ENCODE measurements at places on chromosomes 3 and 15.

DNA sequence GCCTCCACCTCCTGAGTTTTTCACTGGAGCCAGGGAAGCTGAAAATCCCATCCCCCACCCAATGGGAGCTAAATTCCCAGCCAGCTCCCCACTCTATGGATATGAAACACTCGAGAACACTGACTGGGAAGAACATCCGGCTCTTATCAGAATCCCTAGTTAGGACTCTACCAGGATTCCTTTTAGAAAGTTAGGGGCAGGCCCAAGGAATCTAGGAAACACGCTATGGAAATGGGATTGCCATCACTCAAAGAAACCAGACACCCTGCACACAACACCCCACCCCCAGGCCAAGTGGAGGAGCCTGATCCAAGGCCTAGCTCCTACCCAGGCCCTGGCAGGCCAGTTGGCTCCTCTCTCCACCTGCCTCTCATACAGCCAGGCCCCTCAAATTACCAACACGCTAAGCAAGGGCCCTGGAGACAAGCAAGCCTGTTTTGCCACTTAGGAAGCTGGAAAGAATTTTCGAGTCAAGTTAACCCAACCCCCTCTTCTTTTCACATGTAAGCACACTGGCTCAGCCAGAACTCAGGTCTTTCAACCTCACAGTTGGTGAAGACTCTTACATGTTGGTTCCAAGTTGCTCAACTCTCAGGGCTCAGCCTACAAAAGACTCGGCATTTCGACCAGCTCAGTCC lies 75.5 kb downstream of the RBPMS2 start:
- no peak for DNase-seq

DNA sequence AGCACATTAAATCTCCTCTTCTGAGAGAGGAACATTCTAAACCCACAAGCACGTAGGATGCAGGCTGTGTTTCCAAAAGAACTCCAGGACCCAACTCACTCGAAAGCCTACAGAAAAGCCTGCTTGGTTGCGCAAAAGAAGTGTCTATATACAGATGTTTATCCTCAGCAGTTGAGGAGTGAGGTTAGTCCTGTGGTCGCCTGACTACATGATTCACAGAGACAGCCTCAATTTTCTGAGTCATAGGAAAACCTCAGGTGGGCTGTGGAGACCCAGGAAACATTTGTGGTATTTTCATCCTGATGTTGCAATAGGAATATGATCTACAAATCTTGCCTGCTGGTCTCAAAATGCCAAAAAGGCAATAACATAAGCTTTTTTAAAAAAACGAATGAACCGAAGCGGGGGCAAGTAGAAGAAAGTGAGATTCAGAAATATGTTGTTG lies 183.8 kb upstream of the THRB start:
- DNase-seq: peak; percentile 80

GRCh38 chr15:101540480-101541239 lies 51.2 kb upstream of the PCSK6 start:
- no peak for DNase-seq

GRCh38 chr3:194638991-194639605 lies 5.9 kb upstream of the TMEM44 start:
- no peak for DNase-seq

- DNase-seq: peak; percentile 18
Measured at GRCh38 chr3:132210476-132211346, 106.5 kb upstream of the ACP3 start.

- no peak for DNase-seq
Measured at GRCh38 chr15:94460624-94461023, 229.3 kb downstream of the MCTP2 start.

DNA sequence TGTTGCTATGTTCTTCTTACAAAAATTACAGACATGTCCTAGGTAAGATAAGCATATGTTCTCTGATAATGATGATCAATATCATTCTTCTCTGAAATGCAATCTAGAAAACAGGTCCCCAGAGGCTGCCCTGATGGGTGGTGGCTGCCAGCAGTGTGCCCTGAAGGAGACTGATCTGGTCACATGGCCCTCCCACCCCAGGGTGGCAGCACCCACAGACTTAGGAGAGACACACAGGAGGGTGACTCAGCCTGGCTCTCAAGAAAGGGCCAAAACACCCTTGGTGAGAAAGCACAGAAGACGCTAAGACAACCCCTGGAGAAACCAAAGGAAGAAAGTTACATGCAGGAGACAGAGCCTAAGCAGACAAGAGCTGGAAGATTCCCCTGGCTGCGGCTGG lies 203.7 kb downstream of the TJP1 start:
- no peak for DNase-seq

DNA sequence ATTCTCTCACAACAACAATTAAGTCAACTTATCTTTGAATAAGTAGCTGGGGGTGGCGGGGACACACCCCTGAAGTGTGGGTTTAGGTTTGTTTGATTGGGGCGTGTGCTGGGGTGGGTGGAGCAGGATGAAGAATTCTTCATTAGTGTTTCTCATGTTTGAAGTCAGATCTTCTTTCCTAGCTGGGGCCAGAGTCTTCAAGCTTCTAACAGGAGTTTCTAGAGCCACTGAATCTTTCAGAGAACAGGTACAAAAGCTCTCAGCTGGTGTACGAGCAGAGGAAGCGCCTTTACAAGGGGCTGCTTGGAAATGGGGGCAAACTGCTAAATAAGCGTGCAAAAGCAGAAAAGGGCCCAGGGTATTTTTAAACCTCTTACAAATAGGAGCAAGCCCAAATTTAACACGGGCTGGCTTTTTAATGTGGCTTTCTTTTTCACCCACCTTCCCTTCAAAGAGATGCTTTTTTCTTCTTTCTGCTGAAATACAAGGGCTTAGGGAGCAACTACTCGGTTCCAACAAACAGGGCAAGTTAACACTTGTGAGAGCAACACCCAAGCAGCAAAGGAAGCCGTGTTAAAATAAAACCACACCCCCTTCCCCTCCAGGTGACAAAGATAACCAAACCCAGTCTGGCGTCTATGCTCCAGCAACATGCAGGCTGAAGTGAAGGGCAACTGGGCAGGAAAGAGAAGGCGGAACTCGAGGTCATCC lies 86.9 kb upstream of the RASGRP1 start:
- DNase-seq: peak; percentile 70

DNA sequence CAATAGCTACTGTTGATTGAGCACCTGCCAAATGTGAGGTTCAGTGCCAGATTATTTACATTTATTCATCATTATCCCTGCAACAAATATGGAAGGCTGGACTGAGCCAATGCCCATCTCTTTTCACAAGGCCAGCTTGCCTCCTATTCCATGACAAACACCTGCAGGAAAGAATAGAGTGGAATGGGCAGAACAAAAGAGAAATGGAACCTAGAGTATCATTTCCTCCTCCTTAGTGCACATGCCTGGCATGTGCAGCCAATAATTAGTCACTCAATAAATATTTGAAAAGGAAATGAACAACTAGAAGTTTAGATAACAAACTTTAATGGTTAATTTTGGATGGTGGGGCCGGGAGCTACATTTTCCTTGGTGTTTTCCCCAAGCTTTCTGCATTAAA lies 61.4 kb upstream of the MYRIP start:
- DNase-seq: no peak

GRCh38 chr15:95868450-95868849 lies 462.1 kb upstream of the NR2F2 start:
- no peak for DNase-seq

- DNase-seq: no peak
Measured at GRCh38 chr15:79922512-79923078, 25.8 kb upstream of the MTHFS start.

DNA sequence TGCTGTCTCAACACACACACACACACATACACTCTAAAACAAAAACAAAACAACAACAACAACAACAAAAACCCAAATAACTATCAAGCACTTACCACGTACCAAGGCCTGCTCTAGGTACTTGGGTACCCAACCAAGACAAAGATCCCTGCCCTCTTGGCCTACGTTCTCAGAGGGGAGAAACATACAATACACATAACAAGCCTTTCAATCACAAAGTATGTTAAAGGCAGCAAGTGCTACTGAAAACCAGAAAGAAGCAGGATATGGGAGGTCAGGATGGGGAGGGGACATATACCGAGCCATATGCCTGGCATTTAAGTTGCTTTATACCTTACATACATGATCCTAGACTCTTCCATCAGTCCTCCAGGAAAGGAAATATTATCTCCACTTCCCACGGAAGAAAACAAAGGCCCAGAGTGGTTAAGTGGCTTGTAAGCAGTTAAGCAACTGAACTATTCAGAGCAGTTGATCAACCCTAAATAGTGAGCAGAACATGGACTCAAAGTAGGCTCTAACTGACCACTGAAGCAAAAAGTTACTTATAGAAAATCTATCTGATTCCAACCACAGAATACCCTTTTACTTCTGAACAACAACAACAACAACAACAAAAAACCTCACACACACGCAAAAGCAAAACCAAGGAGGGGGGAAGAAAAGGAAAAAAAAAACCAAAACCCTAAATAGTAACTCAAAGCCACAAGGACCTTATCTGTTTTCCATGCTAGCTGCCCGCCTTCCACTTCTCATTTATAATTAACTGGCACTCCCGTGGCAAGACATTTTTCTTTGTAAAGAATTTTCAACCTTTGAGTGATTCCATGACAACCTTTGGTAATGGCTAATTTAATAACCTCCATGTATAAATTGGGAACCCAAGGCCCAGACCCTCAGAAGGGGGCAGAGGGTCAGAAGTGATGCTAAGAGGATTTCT lies 21.0 kb downstream of the PRICKLE2 start:
- no peak for DNase-seq

DNA sequence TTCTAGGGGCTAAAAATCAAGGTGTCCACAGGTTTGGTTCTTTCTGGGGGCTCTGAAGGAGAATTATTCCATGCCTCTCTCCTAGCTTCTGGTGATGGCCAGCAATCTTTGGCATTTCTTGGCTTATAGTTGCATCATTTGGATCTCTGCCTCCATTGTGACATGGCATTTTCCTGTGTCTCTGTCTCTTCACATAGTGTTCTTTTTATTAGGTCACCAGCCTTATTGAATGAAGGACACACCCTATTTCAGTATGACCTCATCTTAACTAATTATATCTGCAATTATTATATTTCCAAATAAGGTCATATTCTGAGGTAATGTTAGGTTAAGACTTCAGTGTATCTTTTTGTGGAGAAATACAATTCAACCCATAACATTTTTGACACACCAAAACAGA lies 3.2 kb upstream of the GBE1 start:
- DNase-seq: no peak

GRCh38 chr3:174907628-174908407 lies 48.7 kb downstream of the NAALADL2 start:
- DNase-seq: no peak

GRCh38 chr3:134087060-134087974 lies 57.6 kb upstream of the SLCO2A1 start:
- no peak for DNase-seq

DNA sequence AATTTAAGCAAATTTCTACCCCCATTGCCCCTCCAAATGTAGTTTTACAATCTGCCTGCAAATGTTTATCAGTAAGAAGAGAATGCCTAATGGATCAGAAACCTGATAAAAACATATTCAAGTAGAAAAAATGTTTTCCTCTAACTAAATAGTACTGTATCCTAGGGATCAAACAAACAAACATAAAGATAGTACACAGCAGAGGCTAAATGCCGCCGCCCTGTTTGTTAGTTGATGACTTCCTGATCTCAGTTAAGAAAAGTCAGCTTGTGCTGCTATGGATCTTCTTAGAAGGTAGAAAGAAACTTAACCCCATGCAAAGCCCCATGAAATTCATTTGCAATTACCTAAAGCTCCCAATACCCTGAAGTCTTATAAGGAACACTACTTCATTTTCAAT lies 387.3 kb upstream of the THBS1 start:
- DNase-seq: no peak

DNA sequence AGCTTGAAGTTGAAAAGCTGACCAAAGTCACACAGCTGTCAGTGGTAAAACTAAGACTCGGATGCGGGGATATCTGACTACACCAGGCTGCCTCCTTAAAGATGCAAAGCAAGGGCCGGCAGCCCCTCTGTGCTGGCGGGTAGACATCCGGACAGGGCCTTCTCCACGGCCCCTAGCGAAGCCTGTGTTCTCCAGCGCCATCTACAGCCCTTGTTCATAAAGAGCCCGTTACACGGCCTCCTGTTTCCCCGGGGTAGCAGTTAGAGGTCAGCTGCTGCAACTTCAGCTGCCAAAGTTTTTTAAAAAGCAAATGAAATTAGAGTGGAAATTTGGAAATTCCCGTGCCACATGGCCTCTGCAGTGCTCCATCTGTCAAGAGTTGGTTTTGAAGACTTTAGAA lies 383.0 kb downstream of the TBL1XR1 start:
- DNase-seq: peak; percentile 37

- DNase-seq: no peak
Measured at GRCh38 chr3:129047553-129047839, 13.1 kb upstream of the GP9 start.

GRCh38 chr3:144273601-144274000 lies 302.0 kb downstream of the DIPK2A start:
- no peak for DNase-seq

DNA sequence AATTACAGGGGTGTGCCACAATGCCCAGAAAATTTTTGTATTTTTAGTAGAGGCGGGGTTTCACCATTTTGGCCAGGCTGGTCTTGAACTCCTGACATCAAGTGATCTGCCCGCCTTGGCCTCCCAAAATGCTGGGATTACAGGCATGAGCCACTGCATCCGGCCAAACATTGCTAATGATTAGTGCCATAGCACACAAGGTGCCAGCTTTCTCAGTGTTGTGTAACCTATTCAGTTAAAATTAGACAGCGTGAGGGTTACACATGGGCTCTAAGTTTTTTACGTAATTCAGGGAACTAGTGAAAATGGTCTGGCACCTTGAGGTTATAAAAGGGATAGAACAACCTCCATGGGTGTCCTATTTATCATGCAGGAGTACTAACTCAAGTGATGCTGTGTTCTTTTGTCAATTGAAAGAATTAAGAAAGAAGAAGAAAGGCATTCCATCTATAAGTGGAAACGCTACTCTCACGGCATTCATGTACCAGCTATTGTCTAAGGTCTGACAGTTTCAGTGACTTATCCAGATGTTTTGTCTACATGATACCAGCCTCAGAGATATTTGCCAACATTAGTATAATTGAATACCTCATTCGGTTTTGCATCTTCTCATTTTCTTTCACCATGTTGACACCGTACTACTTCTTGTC lies 84.7 kb downstream of the EOMES start:
- DNase-seq: no peak

GRCh38 chr3:123421353-123422174 lies 27.3 kb downstream of the ADCY5 start:
- no peak for DNase-seq

GRCh38 chr3:151722856-151723255 lies 10.9 kb upstream of the AADACL2 start:
- DNase-seq: no peak

GRCh38 chr3:127805026-127805753 lies 17.1 kb downstream of the MGLL start:
- DNase-seq: no peak
